Cardiac muscle cell (in vitro differentiated cells and primary cell): ENCODE measurements at places on chromosomes 7 and 10. TPM values are rescaled to one million over a fixed set of nuclear protein-coding genes. Genes with fewer than 3 reads are reported as not detected.
A peak's percentile ranks its signal among the peaks of the same experiment; 100 is the strongest.

XRCC2 gene
- total RNA-seq: 3.4 and 3.6 TPM in 2 replicates

C10orf143 gene
- total RNA-seq: 1.1 and 2.6 TPM in 2 replicates

DNA sequence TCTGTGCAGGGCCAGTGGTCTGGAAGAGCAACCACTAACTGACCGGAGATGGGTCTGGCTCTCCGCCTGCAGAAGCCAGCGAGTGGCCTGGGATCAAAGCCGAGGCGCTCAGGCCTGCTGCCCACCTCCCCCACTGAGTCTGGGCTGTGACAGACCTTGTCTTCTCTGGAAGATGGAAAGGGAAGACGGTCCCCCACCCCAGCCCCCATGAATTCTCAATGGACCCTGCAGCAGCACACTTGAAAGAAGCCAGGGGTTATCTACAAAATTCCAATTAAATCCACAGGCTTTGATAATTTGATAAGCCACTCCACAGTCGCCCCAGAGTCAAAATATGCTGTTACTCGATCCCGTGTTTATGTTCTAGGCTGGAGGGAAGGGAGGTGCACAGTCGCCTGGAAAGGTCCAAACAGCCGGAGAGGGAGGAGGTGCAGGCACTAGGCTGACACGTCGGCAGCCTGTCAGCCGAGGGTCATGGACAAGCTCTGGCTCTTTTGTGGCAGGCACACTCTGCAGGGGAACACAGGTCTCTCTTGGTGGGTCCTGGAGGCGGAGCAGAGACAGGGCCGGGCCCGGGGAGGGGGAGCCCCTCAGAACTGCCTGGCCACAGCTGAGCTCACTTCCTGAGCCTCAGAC is 134.9 kb downstream of the SH3PXD2A start:
- no peak for DNase-seq

DNA sequence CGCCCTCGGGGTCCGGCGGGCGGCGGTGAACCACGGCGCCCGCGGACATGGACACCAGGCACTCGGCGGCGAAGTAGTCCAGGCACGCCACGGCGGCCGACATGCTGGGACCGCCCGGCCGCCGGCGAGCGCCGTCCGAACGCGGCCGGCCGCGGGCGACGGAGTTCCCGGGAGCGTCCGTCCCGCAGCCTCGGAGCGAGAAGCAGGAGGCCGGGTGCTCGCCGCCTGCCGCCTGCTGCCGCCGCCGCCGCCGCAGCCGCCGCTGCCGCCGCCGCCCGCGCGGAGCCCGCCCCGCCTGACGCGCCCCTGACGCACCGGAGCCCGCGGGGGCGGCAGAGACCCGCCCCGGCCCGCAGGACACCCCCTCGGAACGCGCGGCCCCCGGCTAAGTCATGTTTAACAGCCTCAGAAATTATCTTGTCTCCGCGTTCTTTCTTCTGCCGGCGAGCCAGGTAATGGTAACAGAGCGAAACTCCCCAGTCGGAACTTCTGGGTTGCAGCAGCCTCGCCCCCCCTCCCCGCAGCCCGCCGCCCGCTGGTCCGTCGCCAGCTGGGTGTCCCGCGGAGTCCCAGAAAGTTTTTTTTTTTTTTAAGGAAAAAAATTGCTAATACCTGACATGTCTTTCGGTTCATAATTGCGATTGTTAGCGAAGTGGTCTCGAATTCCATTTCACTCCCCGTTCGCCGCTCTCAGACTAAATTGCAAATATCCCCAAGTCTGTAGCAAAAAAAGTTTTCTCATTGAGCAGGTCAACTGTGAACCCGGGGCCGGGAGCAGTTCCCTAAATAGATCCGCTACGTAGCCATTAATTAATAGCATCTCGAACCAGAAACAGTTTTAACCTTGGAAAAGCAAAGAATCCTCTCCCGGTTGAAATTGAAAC is at the start of gene KLF14:
Gene KLF14, minus strand, starts transcription at position 277 of the 884 bp plus-strand sequence. Its CDS starts 174 bp downstream, at position 103.
- peak; percentile 20 for DNase-seq

GRCh38 chr7:12783421-12784095 is 96.1 kb downstream of the ARL4A start:
- peak; percentile 22 for DNase-seq

- no peak for DNase-seq
These were observed 222.6 kb downstream of the HTR7 start for GRCh38 chr10:90635111-90635765.
